Gastrocnemius medialis (tissue), 4 donors: ENCODE measurements at places on chromosomes 1 and 21. TPM values are rescaled to one million over a fixed set of nuclear protein-coding genes. Genes with fewer than 3 reads are reported as not detected.

DNA sequence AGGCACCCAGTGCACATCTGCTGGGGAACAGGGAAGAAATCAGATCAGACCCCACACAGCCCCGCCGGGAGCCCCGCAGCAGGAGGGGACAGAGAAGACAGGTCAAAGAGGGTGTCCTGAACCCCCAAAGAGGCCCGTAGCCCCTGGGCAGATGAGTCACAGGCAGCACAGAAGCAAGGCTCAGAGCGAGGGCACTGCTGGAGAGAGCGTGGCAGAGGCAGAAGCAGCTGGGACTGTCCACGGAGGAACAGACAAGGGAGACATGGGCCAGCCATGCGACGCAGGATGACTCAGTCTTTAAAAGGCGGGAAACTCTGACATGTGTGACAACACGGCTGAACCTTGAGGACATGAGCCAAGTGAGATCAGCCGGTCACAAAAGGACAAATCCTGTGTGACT is 14.5 kb upstream of the PRDM16 start:
- no peaks in the 10 kb centered on the region for H3K4me1 ChIP-seq
- H3K27ac ChIP-seq: no peak overlapping the region
- H3K27me3 ChIP-seq: peaks cover 17% of the 10 kb centered on the region
- H3K36me3 ChIP-seq: no peaks in the 10 kb centered on the region
- no peak for DNase-seq

PDXK gene
- total RNA-seq: 12.4 TPM

DNA sequence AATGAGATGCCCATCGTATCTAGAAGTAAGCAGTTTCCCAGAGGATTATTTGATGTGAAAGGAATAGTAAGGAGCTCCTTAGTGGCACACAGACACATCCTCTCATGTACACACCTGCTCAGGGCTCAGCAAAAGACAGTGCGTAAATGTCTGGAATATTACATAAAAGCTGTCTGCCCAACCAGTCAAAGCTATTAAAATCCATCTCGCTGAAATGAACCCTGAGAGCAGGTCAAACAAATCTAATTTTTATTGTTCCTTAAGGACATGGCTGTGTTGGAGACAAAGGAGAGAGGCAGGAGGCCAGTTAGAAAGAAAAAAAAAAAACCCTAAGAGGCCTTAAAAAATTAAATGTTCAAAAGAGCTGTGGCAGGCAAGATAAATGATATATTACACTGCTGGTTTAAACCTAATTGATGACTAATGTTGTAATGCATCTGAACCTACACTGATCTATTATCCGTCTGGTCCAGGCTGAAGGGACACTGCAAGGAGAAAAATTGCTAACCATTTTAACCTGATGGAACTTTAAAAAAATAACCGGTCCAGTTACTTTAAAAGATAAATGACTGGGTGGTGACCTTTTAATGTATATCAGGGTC is 58.5 kb upstream of the FGGY start:
- DNase-seq: no peak
- H3K4me1 ChIP-seq: peaks cover 11% of the 10 kb centered on the region
- no peaks in the 10 kb centered on the region for H3K36me3 ChIP-seq
- H3K27me3 ChIP-seq: no peaks in the 10 kb centered on the region

- no peaks in the 10 kb centered on the region for H3K36me3 ChIP-seq
- H3K27ac ChIP-seq: no peak overlapping the region
Measured at GRCh38 chr1:64581843-64582185, 111.9 kb downstream of the CACHD1 start.

VHLL gene
- not detected for total RNA-seq

GRCh38 chr1:23667411-23667810 is 24.2 kb upstream of the RPL11 start:
- no peak for DNase-seq
- no peaks in the 10 kb centered on the region for H3K36me3 ChIP-seq
- H3K4me1 ChIP-seq: no peaks in the 10 kb centered on the region
- H3K27ac ChIP-seq: no peak overlapping the region

SIK1 gene
- 0.36 TPM for total RNA-seq

- no peak overlapping the region for H3K4me3 ChIP-seq
- H3K27me3 ChIP-seq: no peaks in the 10 kb centered on the region
Measured at GRCh38 chr1:176466514-176466913, 3.5 kb downstream of the PAPPA2 start.

DYRK3 gene
- 1.8 TPM for total RNA-seq

AGO4 gene
- total RNA-seq: 25.1 TPM

GRCh38 chr1:2317230-2318065 is 73.9 kb downstream of the MORN1 start:
- H3K27ac ChIP-seq: peak overlapping the region; percentile 23
- no peaks in the 10 kb centered on the region for H3K36me3 ChIP-seq
- H3K4me1 ChIP-seq: peaks cover 19% of the 10 kb centered on the region
- H3K27me3 ChIP-seq: peaks cover 25% of the 10 kb centered on the region

DNA sequence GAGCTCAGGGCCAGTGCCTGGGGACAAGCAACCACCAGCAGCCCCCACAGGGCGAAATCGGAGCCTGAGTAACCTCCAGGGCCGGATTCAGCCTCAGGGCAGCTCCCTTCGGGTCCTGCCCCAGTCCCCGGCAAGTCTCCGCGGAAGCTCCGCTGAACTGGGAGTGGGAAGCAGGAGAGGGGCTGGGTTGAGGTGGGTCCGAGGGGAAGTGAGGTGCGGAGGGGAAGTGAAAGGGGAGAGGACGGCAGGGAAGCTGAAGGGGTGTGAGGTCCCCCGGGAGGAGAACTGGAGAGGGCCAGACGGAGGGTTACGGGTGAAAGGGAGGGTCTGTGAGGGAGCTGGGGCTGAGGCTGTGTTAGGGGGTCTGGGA is 560 bp downstream of the PADI2 start:
- H3K4me1 ChIP-seq: peaks cover 75% of the 10 kb centered on the region
- no peaks in the 10 kb centered on the region for H3K27me3 ChIP-seq
- H3K36me3 ChIP-seq: no peaks in the 10 kb centered on the region
- H3K4me3 ChIP-seq: peak overlapping the region; percentile 62

DNA sequence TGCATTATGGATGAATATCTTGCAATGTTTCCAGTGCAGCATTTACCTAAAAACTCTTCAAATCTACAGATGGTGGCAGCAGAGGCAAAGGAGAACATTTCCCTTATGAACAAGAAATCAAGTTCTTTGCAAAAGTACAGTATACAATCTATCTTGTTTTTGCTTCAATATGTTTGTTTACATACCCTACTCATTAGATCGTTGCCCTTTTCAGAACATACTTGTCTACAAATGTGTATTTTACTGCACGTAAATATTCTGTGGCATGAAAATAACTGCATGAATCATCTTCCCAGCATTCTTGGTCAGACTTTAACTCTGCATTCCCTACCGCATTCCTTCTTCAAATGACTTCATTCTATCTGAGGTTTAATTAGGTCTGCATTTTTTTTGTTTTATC is 212.7 kb downstream of the ZP4 start:
- H3K4me3 ChIP-seq: no peak overlapping the region
- H3K27me3 ChIP-seq: no peaks in the 10 kb centered on the region
- H3K27ac ChIP-seq: no peak overlapping the region
- no peaks in the 10 kb centered on the region for H3K36me3 ChIP-seq
- H3K4me1 ChIP-seq: no peaks in the 10 kb centered on the region

GRCh38 chr1:71861022-71861421 is 421.3 kb downstream of the NEGR1 start:
- no peak overlapping the region for H3K4me3 ChIP-seq
- no peaks in the 10 kb centered on the region for H3K36me3 ChIP-seq
- H3K4me1 ChIP-seq: no peaks in the 10 kb centered on the region
- H3K27ac ChIP-seq: no peak overlapping the region

PADI1 gene
- total RNA-seq: not detected

PPOX gene
- 14.7 TPM for total RNA-seq

DNA sequence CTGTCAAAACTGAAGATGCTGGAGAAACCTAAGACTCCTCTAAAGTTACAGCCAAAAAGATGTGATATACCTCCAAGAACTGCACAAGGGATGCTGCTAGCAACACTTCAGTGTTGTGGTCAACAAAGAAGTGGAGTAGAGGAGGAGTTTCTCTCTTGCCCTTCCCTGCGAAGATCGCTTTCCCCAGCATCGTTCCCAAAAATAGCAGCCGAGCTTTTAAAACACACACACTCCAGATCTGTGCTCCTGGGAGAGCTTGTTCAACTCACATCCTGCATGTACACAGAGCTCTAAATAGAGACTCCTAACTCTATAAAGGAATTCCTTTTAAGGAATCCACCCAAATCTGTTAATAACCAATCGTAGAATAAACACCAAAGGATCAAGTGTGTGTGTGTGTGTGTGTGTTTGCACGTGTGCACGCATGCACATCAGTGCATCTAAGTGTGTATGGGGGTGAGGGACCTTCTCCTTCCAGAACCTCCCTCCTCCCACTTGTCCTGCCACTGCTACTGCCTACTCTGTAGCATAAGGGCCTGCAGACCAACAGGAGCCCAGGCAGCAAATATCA is 58.5 kb downstream of the PSMG1 start:
- no peak for DNase-seq
- H3K27ac ChIP-seq: peak overlapping the region; percentile 17
- no peaks in the 10 kb centered on the region for H3K27me3 ChIP-seq
- H3K4me3 ChIP-seq: no peak overlapping the region
- peaks cover 6% of the 10 kb centered on the region for H3K4me1 ChIP-seq

DNA sequence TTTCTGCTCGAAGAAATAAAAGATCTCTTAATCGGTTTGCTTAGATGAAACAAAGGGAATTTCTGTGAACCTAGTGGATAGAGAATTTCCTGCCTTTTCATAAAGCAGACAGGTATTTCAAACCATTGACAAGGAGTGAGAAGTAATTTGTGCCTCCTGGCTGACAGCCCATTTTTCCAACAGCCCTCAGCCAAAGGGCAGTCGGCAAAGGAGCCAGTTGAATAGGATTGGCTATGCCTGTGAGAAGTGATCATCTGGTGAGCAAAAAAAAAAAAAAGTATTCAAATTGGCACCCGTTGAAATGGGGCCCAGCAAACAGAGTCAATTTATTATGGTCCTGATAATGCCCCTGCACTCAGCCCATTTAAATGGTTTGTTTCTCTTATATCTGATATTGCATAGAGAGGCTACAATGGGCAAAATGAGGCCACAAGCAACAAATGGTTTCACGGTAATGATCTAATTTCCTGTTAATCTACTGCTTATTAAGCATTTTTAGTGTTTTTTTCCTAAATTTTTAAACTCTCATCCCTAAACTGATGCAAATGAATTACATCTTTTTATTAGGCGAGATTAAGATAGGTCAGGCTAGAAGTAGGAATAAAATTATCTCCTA is 477.5 kb downstream of the NUF2 start:
- H3K4me1 ChIP-seq: no peaks in the 10 kb centered on the region
- H3K36me3 ChIP-seq: no peaks in the 10 kb centered on the region
- H3K27ac ChIP-seq: no peak overlapping the region

DNA sequence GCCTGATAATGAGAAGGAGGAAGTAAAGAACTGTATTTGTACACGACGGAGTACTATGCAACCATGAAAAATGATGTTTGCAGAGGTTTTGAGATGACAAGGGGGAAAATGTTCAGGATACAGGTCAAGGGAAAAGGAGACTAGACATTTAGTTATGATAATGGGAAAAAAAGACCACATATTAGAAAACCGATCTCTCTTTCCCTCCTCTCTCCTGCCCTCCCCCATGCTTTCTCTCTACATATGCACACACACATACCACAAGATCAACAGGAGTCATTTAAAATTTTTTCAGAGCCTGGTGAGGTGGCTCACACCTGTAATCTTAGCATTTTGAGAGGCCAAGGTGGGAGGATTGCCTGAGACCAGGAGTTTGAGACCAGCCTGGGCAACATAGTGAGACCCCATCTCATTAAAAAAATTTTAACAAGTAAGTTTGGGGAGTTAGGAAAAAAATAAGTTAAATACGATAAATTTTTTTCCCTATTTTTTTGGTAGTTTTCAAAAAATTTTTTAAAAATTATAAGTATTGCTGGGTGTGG is 44.5 kb downstream of the ECE1 start:
- H3K4me1 ChIP-seq: no peaks in the 10 kb centered on the region
- H3K36me3 ChIP-seq: no peaks in the 10 kb centered on the region
- no peak for DNase-seq
- no peak overlapping the region for H3K4me3 ChIP-seq
- no peak overlapping the region for H3K27ac ChIP-seq
